ENCODE measurements at places on chromosomes 11 and 22.

- no peak for DNase-seq
These were observed 389.1 kb downstream of the AASDHPPT start for GRCh38 chr11:106466521-106467080.

GRCh38 chr11:13983081-13983751 lies 20.7 kb downstream of the SPON1 start:
- DNase-seq = no peak

GRCh38 chr11:46252373-46252914 lies 25.0 kb upstream of the CREB3L1 start:
- DNase-seq = no peak

DNA sequence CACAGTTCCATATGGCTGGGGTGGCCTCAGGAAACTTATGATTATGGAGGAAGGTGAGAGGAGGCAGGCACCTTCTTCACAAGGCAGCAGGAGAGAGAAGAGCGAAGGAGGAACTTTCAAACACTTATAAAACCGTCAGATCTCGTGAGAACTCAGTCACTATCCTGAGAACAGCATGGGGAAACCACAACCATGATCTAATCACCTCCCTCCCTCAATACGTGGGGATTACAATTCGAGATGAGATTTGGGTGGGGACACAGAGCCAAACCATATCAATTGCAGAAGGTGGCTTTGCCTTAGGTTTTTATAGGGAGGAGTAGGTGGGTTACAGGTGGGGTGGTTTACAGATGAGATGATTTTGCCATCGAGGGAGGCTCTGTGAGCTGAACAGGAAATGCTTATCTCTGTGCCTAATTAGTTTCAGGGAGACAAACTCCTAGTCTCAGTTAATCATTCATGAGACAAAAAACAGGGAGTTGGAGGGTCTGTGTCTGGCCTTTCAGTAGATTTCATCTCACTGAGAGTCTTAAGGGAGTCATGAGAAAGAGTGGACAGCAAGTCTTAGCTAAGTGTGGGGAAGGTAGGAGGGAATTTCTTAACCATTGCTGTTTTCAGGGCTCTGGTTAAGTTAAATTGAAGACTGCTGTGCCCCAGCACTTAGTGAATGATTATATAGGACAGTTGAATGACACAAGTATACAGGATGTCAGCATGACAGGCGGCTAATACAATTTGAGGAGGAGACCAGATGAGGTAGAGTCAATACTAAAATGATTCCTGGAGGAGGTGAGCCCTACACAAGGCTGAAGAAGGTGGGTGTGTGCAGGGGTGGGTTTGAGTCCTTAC lies 47.7 kb downstream of the CWC15 start:
- DNase-seq = no peak
